ENCODE measurements at places on chromosomes 7 and 10.

- no peak for DNase-seq
Measured at GRCh38 chr10:94524146-94524545, 21.4 kb upstream of the HELLS start.

- DNase-seq, result no peak
Measured at GRCh38 chr10:79101560-79102497, 33.1 kb downstream of the ZMIZ1 start.

- no peak for DNase-seq
Measured at GRCh38 chr10:59315465-59315864, 46.9 kb downstream of the FAM13C start.

GRCh38 chr10:102065561-102066398, 631 bp downstream of the HPS6 start:
- peak; percentile 7 for DNase-seq

DNA sequence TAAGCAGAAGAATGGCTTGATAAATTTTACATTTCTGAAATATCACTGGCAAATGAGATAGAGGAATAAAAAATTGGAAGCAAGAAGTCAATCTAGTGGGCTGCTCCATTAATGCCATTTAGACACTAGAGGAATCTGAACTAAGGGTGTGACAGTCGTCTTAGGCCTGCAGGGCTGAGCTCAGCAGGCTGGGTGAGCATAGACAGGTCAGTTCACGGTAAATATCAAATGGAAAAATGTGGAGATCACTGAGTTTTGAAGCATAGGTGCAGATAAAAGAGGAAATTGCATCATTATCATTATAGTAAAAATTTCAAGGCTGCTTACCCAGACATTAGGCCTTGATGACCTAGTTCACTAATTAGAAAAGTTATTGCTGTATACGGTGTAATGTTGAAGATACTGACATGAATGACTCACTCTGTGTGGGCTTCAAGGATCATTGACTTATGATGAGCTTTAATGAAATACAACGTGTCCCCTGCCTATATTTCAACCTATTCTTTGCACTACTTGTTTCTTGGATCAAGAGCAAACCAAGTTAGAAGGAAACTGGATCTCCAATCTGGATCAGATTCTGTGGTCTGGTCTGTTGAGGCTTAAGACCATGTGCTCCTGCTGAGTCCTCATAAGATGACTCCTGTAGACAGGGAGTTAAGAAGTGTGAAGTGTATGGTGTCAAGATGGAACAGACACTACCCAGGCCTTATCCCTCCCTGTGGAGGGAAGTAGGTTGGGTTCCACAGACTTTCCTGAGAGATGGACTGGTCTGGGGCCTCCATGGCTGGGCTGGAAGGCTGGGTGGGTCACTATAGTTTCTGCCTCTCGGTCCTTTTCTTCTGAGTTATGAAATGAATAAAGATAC, 3.6 kb downstream of the OR2F2 start:
- no peak for DNase-seq

DNA sequence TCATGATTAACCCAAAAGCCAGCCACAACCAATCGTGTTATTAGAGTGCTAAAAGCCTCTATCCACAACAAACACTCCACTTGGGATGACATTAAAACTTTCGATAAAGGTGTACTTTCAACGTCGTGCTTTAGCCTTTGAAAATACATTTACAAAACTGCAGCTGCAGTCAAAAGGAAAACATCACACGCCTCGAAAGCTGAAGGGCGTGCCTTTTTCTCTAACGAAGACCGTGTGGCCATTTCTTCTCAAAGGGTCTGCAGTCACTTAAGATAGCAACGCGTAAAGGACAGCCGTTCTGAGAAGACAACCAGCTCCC, 1.1 kb downstream of the ARHGAP12 start:
- DNase-seq, result no peak

DNA sequence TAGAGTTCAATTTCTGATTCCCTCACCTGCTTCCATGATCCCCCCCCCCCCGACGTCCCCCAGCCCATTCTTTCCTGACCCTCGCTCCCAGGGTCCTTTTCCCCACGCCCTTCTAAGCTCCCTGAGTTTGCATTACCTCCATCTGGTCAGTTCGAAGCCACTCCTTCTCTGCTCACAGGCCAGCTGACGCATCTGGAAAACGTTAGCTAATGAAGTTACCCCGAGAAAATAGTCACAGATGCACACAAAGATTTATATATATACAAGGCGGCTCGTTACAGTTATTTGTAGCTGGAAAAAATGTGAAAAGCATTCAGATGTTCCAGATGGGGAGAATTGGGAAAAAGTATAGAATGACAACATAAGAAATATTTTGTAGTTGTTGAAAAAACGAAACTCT, 630.0 kb upstream of the FOXK1 start:
- DNase-seq, result no peak

DNA sequence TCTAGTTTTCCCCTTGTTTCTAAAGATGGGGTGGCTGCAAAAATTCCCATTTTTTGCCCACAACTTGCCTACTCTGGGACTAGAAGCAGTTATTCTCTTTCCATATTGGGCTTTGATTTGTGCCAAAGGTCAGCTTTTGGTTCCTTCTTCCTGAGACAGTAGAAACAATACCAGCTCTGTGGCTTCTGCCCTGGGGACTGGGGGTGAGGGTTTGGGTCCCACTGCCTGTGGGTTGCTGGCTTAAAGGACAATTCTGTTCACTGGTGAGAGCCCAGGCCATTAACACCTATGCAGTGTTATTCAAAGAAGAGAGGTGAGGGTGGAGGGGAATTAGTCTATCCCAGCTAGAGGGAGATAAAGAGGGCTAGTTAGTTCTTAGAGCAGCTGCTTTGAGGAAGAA, 171.5 kb downstream of the CPEB3 start:
- DNase-seq, result no peak

DNA sequence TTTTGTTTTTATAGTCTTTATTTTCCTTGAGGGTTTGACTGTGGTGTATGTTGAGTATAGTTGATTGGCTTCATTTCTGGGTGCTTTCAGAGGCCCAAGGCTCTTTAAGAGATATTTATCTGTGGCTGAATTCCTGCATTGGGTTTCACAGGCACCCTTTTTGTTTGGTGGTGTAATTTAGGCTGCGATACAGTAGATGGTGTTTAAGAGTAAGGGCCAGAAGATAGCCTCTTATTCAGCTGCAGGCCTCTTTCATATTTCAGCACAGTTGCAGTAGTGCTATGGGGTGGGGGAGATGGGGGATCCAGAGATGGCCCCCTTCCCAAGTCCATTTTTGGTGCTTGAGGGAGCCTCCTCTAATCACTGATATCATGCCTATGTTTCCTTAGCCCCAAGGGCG, 69.7 kb downstream of the MGAM2 start:
- DNase-seq, result no peak

GRCh38 chr7:111364413-111364812, 197.9 kb downstream of the IMMP2L start:
- no peak for DNase-seq

- DNase-seq, result no peak
Measured at GRCh38 chr7:27143023-27143949, at the start of gene HOXA5. Gene HOXA5, minus strand, starts transcription at chr7:27143681. Its CDS starts 74 bp downstream, at chr7:27143607.

- DNase-seq, result no peak
Measured at GRCh38 chr7:39560408-39560807, 5.8 kb upstream of the YAE1 start.

DNA sequence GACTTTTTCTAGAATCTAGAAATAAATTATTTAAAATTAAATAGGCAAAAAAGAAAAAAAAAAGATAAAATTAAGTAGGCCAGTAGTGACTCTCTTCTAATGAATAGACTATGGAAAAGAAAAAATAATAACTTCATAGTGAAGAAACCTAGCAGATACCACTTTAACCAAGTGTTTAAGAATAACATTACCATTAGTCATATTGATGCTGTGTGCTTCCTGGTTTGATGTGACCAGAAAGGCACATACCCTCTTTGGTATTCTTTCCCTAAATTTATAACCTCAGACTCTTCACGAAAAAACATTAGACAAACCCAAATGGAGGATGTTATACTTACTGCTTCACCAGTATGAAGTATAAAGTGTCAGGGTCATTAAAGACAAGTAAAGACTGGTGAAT, 42.6 kb downstream of the KIF20B start:
- DNase-seq, result no peak

DNA sequence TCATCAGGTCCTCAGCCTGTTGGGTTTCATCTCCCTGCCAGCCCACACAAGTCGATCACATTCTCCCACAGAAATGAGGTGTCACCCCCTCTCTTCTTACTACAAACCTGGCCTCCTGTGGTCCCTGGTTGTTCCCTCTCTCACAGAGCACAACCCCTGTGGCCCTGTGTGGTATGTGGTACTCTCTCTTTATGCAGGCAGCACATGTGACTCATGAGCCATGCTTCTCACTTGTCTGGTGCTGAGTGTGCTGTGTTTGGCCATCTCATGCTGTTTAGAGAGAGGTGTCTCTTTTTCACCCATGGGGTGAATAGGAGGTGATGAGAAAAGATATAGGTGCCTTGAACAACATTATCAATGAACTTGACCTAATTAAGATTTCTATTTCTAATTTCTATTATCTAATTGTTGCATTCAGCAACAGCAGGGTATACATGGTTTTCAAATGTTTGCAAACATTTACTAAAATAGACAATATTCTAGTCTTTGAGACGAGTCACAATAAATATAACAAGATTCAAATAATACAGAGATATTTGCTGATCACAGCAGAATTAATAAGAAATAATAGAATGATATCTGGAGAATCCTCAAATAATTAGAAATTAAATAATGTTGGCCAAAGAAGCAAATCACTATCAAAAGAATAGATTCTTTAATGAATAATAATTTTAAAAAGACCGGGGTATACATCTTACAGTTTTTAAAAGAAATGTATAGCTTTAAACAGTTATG, 633.8 kb upstream of the IGFBP3 start:
- no peak for DNase-seq

GRCh38 chr7:125316466-125316865, 386.8 kb upstream of the POT1 start:
- no peak for DNase-seq
